A673 (cell line): ENCODE measurements at places on chromosomes 12 and 14. TPM values are rescaled to one million over a fixed set of nuclear protein-coding genes. Genes with fewer than 3 reads are reported as not detected.

HOXC11 gene
- 5.7 and 7.0 TPM in 2 replicates for total RNA-seq

GLIPR1L2 gene
- total RNA-seq, result 0.28 TPM in 1 of 2 replicates, not detected in the other

AP5M1 gene
- 54.1 and 58.7 TPM in 2 replicates for total RNA-seq

IAPP gene
- not detected in 2 replicates for total RNA-seq

KRT79 gene
- not detected in 2 replicates for total RNA-seq

- no peak for DNase-seq
Measured at GRCh38 chr12:102653406-102653805, 173.0 kb upstream of the IGF1 start.

GRCh38 chr12:110726028-110726427, 16.7 kb downstream of the PPP1CC start:
- DNase-seq, result no peak

GRCh38 chr14:75876530-75876929, 105.3 kb downstream of the TGFB3 start:
- DNase-seq, result no peak

DNA sequence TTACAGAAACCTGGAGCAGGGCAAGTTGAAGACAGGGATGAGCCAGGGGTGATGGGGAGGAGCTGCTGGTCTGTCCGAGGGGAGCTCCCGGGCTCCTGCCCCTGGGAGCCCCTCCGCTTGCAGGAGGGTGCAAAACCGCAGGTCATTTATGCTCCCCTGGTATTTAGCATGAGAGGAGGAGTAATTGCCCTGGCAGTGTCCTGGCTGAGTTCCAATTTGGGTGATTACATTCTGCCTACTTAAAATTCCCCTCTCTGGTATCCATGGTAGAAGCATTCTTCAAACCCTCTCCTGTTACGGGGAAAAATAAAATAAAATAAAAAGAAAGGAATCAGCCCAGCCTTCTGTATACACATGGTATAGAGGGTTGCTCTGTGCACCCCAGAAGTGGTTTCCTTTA, 61.7 kb upstream of the VRK1 start:
- DNase-seq, result peak; percentile 73

- no peak for DNase-seq
Measured at GRCh38 chr14:65864549-65864948, 452.0 kb downstream of the FUT8 start.
